ENCODE measurements at places on chromosomes 6 and 20.

GRCh38 chr6:89413006-89413400 is 930 bp upstream of the RRAGD start:
- DNase-seq, result peak; percentile 17

GRCh38 chr6:166084951-166085350 is 82.7 kb downstream of the TBXT start:
- no peak for DNase-seq

GRCh38 chr6:129731428-129731827 is 21.5 kb upstream of the ARHGAP18 start:
- DNase-seq, result no peak

- peak; percentile 56 for DNase-seq
Measured at GRCh38 chr6:106125925-106126435, 39.8 kb downstream of the PRDM1 start.

- DNase-seq, result peak; percentile 29
Measured at GRCh38 chr6:11414176-11414963, 123.2 kb upstream of the TMEM170B start.

- no peak for DNase-seq
Measured at GRCh38 chr6:82906489-82906888, 159.2 kb downstream of the UBE3D start.

GRCh38 chr20:63150391-63150898 is 65.5 kb downstream of the YTHDF1 start:
- DNase-seq, result peak; percentile 14
